Activated CD4-positive, alpha-beta memory T cell treated with anti-CD3 and anti-CD28 coated beads for 36 hours (primary cell): ENCODE measurements at places on chromosomes 7 and 10.

GRCh38 chr10:132570771-132571649, 33.4 kb downstream of the INPP5A start:
- no peak for DNase-seq

GRCh38 chr10:77030974-77031373, 606.6 kb downstream of the KCNMA1 start:
- no peak for DNase-seq

DNA sequence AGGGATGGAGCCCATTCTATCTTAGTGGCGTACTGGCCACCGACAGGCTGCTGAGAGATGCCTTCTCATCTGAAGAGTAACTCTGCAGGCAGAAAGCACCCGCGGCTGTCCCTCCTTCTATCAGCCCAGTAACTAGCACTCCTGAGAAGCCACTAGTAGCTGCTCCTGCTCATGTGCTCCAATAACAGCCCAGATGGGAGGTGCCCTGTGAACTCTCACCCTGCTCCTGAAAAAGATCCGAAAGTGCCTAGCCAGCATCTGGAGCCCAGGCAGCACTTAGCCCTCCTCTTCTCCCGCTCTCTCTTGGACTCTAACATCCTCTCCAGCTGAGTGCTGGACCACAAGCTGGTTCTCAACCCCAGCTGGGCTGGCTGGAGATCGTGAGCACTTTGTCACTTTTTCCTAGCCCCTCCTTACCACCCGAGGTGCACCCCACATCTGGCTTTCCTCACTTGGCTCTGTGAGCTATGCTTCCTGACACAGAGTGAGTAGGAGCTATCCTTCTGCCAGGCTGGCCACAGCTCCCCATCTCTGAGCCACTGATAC, 239.2 kb downstream of the GRID1 start:
- no peak for DNase-seq

DNA sequence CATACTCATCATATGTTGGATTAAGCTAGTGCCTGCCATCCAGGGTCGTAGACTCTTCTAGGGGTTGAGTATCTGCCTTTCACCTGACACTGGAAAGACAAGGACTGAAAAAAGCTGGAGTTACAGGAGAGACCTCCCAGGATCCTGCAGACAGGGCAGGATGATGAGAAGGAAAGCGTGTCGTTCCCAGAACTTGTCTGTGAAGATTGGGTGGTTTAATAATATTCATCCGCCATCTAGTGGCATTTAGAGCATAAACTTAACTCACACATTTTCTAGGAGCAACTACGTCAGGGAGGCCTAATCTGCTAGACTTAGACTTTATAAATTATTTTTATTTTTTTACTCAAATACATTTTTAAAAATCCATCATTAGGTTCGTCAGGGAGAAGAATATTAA, 59.6 kb downstream of the ADRB1 start:
- no peak for DNase-seq

GRCh38 chr7:90298145-90299038, 22.7 kb downstream of the FAM237B start:
- DNase-seq = no peak

DNA sequence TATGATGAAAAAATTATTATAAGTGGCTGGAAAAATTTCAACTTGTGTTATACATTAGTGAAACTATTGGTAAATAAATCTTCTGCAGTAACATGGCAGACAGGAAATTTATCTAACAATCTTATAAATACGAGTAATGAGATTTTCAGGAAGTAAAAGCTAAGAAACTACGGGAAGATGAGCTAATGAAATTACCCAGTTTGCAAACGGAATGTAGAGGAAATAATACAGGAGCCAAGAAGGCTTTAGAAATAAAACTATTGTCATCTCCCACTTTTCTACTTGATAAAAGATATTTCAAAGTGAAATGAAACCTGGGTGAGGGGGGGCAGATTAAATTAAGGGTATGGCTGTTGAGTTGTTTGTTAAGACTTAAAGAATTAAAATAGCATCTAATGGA, 332.5 kb upstream of the SORCS1 start:
- DNase-seq = no peak

- no peak for DNase-seq
These were observed 26.1 kb downstream of the LRRC4 start for GRCh38 chr7:128005117-128005516.

GRCh38 chr10:119845656-119846055, 27.0 kb downstream of the MCMBP start:
- no peak for DNase-seq

- DNase-seq = no peak
These were observed 303.0 kb upstream of the SP8 start for GRCh38 chr7:21089653-21090052.

DNA sequence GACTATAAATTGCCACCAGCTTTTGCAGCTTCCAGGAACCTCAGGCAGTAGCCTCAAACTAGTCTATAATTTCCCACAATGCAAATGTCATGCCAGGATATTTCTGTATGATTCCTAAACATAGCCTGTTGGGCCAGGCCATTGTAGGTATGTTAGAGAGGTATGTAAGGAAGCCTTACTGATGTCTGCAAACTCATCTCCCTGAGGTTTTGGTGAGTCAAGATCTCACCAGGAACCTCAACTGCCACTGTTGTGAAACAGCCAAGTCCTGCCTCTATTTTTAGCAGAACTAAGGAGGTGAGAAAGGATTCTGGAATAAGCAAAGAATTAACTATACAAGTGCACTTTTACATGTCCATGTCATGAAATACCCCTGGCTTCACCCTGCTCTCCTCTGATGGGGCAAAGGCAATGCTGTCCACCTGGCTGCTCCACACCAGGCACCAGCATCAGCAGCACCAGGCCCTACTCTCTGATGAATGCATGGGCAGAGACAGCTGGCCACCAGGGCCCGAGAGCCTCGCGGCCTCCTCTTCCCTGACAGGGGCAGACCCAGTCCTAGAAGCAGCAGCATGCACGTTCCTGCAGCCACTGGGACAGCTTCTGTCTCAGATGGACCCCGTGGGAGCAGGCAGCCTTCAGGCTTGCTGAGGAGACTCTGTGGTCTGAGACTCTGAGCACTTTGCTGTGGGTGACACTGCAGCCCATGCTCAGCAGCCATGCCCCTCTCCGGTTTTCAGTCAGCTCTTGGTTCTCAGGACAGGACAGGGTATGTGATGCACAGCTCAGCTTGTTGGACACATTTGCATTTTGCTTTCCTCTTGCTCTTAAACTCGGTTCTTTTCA, 147.3 kb downstream of the ZMYND11 start:
- DNase-seq = peak; percentile 40

GRCh38 chr7:92042056-92042737, 92.1 kb downstream of the CYP51A1 start:
- no peak for DNase-seq

DNA sequence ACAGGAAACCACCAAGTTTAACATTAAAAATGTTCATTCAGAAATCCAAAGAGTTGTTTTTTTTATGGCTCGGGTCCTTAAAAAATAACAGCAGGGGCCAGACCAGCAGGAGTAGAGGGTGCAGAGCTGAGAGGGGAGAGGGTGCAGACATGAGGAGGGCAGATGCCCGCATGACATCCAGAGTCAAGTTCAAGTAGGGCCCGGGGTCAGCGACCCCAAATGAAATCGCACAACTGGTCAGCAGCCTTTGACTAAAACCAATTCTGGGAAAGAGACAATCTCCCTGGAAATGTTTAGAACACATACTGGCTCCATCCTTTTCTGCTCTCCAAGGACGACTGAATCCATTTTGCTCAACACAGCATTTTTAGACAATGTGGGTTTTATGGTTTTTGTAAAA, 297.5 kb downstream of the FGFR2 start:
- DNase-seq = no peak

GRCh38 chr7:112022128-112022527, 184.1 kb downstream of the DOCK4 start:
- DNase-seq = no peak

- DNase-seq = no peak
These were observed 76.5 kb upstream of the TCF7L2 start for GRCh38 chr10:112873541-112873940.

- peak; percentile 27 for DNase-seq
These were observed 163.3 kb downstream of the GRID1 start for GRCh38 chr10:86203162-86203905.

- DNase-seq = no peak
These were observed 361.7 kb downstream of the AUTS2 start for GRCh38 chr7:69959789-69960499.

DNA sequence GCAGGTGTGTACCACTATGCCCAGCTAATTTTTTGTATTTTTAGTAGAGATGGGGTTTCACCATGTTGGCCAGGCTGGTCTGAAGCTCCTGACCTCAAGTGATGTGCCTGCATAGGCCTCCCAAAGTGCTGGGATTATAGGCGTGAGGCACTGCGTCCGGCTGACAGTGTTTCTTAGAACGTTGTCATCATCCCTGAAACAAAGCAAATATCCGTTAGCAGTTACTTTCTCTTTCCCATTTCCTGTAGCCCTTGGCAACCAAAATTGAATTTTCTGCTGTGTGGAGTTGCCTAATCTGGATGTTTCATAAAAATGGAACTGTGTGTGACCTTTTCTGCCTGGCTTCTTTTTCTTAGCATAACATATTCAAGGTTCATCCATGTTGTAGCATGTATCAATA, 22.4 kb downstream of the ZNF33A start:
- no peak for DNase-seq

DNA sequence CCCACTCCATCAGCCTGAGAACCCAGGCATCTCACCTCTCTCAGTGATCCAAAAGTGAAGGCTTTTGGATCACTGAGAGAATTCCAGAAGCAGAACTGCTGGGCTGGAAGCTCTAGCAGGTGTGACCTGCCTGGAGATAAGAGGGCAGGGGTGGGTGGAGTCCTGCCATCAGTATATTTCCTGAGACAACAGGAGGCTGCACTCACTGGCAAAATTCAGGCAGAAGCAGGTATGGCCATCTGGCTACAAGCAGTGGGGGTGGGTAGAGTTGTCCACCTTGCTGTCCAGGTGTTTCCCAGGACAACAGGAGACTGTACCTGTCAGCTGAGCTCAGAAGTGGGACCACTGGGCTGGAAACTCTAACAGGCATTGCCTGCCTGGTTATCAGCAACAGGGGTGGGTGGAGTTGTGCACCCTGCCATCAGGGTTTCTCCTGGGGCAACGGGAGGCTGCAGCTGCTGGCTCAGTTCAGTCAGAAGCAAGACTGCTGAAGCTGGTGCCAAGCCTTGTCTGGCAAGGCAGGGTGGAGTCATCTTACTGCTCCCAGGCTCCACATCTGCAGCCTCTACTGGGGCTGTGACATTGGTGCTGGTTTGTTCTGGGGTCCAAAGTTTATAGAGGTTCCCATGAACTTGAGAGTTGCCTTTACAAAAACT, 47.2 kb upstream of the SFTPD start:
- DNase-seq = no peak

GRCh38 chr10:96626795-96627194, 40.0 kb upstream of the TM9SF3 start:
- DNase-seq = peak; percentile 20

GRCh38 chr7:33044401-33044718, 18.2 kb downstream of the NT5C3A start:
- no peak for DNase-seq

DNA sequence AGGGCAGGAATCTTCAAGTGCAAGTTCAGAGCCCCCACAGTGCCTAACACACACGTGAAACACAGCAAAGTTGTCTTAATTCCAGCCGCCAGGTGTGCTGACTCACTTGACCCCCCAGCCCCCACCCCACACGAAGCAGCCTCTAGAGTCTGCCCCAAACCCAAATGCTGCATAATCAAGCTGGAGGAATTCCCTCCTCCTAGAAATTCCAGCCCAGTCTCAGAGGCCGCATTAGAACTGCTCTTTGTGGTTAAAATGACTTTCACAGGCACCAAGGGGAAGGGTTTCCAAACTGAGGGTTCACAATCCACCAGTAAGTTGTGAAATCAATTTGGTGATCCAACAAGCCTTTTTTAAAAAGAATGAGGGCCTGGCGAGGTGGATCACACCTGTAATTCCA, 67.0 kb upstream of the PLXNA4 start:
- no peak for DNase-seq

- no peak for DNase-seq
These were observed 32.6 kb downstream of the AP5Z1 start for GRCh38 chr7:4808026-4808425.

DNA sequence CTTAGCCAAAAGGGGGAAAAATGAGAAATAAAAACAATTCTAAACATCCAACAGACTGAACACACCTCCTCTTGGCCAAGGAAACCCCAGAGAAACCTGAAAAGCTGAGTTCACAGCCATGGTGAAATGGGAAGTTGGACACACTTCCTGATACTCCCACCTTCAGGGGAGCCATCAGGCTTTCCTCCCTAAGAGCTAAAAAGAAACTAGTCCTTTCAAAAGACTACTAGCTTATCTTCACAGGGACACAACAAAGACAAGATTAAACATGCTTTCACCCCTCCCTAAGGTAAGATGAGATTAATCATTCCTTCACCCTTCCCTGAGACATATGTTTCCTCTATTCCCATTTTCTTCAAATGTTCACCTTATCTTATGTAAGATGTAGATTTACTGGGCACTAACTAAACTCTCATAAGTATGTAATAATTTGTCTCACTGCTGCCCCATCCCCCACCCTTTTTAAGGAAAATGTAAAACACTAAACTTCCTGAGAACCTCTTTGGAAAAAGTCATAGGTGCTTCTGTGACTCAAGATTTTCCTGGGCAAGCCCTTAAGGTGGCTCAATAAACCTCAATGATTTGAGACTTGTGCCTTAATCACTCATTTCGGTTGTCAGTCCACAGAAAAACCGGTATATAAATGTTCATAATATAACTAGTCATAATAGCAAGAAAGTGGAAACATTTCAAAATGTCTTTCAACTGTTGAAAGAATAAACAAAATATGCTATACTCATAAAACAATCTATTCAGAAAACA, 40.5 kb downstream of the HTR7 start:
- no peak for DNase-seq

DNA sequence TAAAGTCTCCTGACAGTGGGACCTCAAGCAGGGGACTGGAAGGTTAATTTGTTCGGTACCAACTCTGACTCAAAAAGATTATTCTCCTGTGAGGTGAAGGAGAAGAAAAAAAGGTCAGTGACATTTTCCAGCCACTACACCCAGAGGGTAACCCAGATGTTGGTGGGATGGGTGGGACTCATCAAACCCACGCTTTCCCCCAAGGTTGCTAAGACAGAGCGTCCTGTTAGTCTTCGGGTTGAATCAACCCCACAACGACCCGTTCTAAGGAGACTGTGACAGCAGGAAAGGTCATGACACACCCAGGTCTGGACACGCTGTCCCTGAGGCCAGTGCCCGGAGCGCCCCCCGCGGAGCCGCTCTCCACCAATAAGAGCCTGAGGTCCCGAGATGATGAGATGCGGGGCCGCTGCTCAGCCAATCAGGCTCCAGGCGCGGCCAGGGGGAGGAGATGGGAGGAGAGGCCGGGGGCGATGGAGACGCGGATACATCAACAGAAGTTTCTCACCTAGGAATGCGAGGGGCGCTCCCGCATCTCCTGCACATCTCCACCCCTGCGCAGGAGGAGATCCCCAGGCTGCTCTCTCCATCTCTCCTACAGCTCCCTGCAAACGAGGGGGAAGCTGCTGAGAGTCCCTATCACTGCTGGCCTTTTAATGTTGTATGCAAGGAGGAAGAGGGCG, at the start of gene WNT16:
TSS of gene WNT16 (plus strand) at position 493 of the 683 bp plus-strand sequence. CDS start 293 bp downstream, outside the sequence.
- DNase-seq = no peak
